ENCODE measurements at places on chromosomes 4 and X.

DNA sequence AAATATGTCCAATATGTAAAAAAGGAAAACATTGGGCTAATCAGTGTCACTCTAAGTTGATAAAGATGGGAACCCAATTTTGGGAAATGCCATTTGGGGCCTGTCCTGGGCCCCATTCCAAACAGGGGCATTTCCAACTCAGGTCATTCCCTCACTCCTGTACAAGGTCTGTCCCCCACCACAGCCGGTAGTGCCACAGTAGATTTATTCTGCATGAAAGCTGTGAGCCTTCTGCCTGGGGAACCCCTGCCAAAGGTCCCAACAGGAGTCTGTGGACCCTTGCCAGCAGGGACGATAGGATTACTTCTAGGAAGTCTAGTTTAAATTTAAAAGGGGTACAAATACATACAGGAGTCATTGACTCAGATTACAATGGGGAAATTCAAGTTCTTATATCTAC is 317.6 kb upstream of the GNPDA2 start:
- no peak for DNase-seq

DNA sequence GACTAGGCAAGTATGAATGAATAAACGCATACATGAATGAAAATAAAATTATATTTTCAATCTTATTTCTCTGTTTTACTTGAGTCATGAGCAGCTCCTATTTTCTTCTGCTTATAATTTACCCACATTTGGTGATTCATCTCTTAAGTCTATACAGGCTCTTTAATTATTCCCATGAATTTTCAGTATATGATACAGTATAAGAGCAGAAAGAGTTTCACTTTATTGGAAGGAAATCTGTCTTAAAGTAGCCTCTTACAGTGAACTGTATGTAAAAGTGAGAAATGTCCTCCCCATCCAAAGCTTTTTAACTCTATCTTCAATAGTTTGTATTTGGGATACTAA is 50.8 kb downstream of the TMEM165 start:
- DNase-seq = no peak

GRCh38 chr4:74320559-74321118 is 12.4 kb downstream of the EPGN start:
- peak; percentile 90 for DNase-seq

DNA sequence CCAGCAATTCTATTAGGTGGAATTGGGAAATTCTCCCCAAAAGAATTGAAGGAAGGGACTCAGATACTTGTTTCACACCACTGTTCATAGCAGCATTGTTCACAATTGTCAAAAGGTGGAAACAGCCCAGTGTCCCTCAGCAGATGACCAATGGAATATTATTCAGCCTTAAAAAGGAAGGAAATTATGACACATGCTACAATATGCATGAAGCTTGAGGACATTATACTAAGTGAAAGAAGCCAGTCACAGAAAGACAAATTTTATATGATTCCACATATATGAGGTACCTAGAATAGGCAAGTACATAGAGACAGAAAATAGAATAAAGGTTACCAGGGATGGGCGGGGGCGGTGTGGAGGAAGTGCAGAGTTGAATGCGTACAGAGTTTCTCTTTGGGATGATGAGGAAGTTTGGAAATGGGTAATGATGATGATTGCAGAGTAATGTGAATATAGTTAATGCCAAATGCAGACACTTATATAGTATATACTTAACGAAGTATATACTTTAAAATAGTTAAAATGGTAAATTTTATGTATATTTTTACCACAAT is 29.6 kb downstream of the DOCK11 start:
- no peak for DNase-seq

- peak; percentile 33 for DNase-seq
Observed at GRCh38 chr4:172709376-172709775, 459.2 kb upstream of the GALNT7 start.

DNA sequence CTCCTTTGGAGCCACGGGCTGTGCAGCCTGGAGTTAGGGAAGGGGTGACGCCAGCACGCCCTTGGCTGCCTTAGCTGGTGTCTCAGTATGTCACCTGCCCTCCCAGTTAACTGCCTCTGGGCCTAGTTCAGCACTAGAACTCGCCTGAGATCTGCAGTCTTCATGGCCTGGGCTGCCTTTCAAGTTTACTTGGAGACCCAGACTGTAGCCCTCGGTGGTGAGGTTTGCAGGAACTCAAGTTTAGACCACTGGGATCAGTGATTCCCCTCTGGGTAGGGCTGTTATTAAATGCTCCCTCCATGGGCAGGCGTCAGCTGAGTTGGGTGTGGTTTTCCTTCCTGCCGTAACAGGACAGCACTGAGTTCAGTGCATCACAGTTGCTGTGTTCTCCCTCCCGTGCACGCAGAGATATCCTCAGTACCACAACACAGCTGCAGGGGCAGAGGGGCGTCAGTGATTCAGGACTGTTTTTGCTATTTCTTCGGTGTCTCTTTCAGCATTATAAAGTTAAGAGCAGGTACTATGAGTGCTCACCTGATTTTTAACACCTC is 30.5 kb downstream of the PLAC8 start:
- peak; percentile 50 for DNase-seq

DNA sequence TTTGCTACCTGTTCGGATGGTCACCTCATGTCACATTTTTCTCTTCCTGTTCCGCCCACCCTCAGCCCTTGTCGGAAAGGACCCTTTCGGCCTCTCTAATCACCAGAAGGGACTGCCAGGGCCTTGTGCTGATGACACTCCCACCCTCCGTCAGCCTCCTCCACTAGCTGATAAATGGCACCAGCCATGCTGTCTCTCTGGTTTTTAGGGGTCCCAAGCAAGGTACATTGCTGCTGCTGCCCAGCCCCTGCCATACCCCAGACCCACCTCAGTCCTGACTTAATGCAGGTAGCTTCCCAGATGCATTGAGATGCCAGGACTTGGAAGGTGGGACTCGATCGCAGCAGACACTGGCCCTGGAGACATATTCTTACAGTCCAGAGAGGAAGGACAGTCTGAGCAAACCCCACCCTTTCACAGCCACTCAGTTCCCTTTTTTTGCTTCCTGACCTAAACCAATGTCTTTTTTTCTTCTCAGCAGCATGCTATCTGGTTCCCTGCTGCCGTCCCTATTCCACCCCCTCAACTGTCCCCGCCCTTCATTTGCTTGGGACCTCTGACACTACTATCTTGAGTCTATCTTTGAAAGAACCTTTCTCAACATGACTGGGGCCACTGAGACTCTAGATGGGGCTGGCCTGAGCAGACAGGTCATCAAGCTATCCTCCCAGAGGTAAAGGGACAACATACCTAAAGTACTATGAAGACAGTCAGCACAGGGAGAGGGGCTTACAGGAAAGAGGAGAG is at the start of gene BTK:
Gene BTK, minus strand, starts transcription at position 397 of the 747 bp plus-strand sequence. CDS start 10,907 bp downstream, outside the sequence.
- DNase-seq = no peak

DNA sequence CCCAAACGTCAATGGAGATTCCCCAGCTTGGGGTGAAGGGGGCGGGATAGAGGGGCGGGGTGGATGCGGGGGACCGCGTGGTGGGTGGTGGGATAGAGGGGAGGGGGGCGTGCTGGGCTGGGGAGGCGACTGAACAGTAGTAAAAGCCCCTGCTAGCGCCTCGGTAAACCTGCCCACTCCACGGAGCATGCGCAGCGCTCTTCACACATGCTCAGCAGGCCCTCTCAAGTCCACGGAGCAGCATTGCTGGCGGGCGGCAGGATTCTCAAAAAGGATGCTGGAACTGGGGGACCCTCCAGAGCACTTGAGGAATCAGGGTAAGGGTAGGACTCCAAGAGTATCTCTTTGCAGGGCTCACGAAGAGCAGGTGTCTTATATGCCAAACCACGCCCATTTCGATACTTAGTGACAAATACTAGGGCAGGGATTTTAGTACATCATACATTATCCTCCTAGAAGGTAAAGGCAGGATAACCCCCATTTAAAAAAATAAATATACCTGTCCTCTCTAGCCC is 378 bp upstream of the RPS6KA6 start:
- DNase-seq = peak; percentile 61

GRCh38 chr4:89129080-89129640 is 17.8 kb downstream of the TIGD2 start:
- no peak for DNase-seq

DNA sequence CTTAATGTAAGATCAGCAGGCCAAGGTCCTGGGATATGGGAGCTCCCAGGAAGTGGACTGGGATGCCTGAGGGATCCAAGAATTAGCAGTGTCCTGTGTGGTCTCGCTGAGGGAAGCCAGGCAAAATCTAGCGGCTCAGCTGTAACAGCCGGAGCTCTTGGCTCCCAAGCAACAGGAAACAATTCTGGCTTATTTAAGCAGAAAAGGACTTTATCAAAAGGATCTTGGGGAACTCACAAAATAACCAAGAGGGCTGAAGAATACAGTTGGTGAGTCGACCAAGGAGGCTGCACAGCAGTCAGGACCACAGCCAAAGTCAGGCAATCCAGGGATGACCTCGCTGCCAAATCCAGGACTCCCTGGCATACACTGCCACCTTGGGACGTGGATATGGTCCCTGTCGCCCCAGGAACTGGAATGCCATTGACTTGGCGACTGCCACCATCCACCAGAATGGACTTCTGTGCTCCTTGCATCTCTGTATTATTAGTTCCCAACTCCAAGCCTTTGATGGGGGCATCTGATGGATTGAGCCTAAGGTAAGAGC is 165.3 kb upstream of the BCOR start:
- no peak for DNase-seq

DNA sequence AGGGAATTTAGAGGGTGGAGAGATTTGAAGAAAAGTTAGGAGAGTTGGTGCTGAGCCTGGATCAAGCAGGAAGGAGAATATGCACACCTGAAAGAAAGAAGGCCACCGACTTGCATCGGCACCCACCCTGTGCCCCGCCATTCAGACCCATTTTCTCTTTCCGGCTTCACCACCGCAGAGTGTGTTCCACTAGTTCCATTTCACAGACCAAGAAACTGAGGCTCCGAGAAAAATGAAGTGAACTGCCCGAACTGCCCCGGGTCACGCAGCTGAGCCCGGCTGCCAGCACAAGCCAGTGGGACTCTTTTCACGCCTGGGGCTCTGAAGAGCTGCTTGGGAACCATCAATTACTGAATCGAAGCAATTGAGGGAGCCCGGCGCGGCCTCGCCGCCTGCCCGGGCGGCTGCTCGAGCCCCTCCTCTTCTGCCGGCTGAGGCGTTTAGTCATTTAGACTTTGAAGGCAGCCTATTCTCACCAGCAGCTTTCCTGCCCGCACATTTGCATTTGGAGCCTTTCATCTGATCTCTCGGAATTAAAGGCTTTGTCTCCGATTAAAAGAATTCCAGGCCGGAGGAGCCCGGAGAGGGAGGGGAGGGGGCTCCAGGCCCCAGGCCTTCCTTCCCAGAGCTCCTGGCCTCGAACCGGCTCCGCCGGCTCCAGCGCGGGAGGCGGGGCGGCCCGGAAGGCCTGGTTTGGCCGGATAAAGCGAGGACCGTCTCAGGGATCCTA is 140.2 kb upstream of the PJA1 start:
- DNase-seq = peak; percentile 82

GRCh38 chrX:132373610-132374009 is 115.2 kb downstream of the MBNL3 start:
- peak; percentile 4 for DNase-seq

GRCh38 chr4:8101213-8102075 is 57.2 kb downstream of the ABLIM2 start:
- no peak for DNase-seq

GRCh38 chrX:133606990-133607389 is 191.7 kb upstream of the GPC4 start:
- DNase-seq = no peak

- no peak for DNase-seq
Observed at GRCh38 chr4:146762016-146762415, 123.3 kb downstream of the POU4F2 start.

- no peak for DNase-seq
Observed at GRCh38 chrX:23705235-23705634, 37.8 kb downstream of the ACOT9 start.

DNA sequence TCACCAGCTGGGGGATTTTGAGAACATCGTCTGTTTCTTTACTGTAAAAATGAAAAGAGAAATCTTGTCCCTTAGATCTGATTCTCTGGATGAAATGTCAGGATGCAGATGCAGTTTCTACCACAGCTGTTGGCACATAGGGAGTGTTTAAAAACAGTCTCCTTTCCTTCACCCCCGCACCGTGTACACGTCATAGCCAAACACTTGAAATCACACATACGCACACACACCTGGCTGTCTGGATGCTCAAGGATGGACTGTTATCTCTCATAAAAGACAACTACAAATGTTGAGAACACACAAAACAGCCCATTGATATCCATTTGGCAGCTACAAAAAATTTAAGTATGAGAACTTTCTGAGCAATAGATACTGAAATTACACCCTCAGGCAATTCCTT is 275.8 kb upstream of the CLNK start:
- no peak for DNase-seq

- no peak for DNase-seq
Observed at GRCh38 chr4:37639551-37640285, 46.5 kb downstream of the RELL1 start.

- no peak for DNase-seq
Observed at GRCh38 chrX:154827194-154828015, 7.1 kb downstream of the SMIM9 start.

DNA sequence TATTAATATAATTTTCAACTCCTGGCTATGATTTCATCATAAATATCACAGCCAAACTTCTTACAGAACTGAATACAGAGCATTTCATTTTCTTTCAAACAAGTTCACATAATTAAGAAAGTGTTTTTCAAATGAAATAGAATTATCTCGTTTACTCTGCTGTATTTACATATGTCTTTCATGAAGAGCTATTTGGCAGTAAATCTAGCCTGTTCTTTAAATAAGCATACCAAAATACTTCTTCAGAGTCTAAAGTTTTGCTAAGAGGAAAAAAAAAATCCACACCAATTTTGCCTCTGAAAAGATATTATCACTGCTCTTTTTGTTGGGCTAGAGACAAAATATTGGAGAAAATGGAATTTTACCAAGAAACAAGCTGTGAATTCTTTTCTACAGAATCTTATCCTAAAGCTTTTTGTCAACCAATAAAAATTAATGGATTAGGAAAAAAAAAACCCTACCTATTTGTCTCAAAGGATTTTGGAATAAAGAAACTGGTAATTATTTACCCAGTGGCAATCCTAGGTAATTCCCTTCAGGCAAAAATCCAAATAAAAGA is 287.9 kb upstream of the NR3C2 start:
- DNase-seq = no peak

Measured in GM23338 (cell line).